ENCODE measurements at places on chromosomes 2 and 18.

- no peak for DNase-seq
These were observed 24.4 kb upstream of the ACTG2 start for GRCh38 chr2:73868204-73868978.

DNA sequence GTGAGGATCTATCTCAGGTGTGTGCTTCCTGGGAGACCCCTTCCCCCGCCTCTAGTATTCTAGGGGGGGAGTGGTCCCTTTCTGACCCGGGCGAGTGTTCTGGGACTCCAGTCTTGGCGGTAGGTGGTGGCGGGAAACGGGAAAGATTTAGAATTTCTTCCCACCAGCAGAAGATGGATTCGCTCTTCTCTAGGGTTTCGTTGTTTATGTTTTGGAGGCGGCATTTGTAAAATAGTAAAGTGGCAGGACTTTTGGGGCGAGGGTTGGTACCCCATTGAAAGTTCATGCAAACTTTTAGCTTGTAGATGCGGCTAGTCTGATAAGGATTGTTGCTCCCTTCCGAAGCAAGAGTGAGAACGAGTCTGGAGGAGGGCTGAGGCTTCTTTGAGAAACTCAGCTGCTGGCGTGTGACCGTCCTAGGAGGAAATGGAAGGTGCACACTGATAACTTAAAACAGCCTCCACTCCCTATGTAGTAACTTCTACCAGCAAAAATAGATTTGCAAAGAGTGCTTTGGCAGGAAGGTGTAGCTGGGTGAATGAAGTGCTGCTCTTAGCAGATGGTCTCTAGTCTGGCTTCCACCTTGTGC, 412 bp downstream of the GPD2 start:
- peak; percentile 11 for DNase-seq

DNA sequence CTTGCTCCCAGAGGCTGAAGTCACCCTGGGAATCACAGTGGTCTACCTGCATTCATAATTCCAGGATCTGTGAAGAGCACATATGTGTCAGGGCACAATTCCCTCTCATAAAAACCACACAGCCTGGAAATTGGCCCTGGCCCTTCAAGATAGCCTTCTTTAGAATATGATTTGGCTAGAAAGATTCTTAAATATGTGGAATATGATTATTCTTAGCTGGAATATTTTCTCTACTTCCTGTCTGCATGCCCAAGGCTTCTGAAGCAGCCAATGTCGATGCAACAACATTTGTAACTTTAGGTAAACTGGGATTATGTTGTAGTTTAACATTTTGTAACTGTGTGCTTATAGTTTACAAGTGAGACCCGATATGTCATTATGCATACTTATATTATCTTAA, 24.2 kb downstream of the ICOS start:
- no peak for DNase-seq

GRCh38 chr2:116057538-116057937, 1615.1 kb downstream of the DPP10 start:
- DNase-seq, result no peak

DNA sequence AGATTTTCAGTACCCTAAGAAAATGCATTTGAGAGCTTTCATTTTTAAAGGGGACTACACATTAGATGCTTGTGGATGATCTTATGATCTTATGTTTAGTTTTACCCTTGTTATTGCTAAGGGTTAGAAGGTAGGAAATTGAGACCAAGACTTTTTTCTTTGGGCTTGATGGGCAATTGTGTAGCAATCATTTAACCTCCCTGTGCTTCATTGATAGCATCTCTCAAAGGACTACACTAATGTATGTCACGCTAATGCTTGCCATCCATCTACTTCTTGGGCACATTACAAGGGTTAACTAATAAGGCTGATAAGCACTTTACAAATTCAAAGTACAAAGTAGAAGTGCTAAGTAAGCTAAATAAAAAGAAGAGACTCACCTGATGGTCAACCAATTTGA, 189.3 kb upstream of the LRP1B start:
- no peak for DNase-seq

- no peak for DNase-seq
These were observed 2.6 kb downstream of the HS6ST1 start for GRCh38 chr2:128315829-128316776.

- DNase-seq, result no peak
These were observed 2.0 kb upstream of the DARS1 start for GRCh38 chr2:135987441-135987840.

GRCh38 chr18:26708806-26709716, 156.4 kb downstream of the AQP4 start:
- DNase-seq, result no peak

DNA sequence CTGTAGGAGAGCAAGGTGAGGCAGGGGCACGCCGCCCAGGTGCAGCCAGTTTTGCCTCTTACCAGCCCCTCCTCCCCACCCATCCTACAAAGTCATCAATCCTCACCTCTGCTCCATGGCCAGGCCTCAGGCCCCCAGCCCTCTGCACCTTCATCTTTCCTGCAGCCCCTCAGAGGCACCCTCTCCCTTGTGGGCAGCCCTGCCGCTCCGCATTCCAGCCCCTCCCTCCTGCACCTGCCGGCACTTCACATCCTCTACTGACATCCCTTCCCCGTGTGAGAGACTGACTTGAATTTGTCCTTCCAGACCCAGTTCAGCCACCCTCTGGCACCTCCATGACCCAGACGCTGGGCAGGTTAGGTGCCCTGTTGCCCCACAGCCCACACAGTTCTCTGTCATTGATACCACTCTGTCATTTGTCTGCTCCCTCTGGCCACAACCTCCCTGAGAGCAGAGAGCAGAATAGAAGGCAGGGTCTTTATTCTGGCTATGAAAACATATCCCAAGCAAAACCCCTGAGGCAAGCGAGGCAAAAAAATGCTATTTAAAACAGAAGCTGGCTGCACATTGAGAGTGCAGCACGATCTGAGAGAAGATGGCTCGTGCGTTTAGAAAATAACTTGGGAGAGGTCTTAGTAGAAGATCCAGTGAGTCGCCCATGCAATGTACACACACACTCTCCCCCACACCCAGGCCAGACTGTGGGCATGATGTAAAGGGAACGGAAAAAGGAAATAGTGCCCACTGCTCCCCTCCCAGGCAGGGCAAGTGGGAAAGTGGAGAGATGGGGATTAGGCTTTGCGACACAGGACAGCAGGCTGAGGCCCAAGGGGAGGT, 25.9 kb downstream of the SDC1 start:
- DNase-seq, result no peak

- no peak for DNase-seq
These were observed 761.6 kb downstream of the DSC3 start for GRCh38 chr18:30280861-30281470.

DNA sequence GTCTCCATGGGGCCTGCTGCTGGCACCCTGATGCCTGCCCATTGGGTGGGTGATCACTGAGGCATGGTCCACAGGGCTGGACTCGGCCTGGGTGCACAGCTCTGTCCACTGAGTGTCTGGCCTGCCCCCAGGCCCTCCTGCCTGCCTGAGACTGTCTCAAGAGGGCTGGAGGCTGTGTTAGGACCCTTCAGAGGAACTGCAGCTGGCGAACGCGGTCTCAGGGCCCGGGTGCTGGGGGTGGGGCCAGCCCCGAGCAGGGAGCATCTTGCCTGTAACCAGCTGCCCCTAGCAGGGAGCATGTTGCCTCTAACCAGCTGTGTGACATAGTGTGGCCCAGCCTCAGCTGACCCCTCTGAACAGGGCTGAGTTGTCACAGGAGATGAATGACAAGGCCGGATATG, 50.0 kb downstream of the TWIST2 start:
- DNase-seq, result no peak

GRCh38 chr2:198961547-198961946, 496.2 kb downstream of the SATB2 start:
- no peak for DNase-seq

DNA sequence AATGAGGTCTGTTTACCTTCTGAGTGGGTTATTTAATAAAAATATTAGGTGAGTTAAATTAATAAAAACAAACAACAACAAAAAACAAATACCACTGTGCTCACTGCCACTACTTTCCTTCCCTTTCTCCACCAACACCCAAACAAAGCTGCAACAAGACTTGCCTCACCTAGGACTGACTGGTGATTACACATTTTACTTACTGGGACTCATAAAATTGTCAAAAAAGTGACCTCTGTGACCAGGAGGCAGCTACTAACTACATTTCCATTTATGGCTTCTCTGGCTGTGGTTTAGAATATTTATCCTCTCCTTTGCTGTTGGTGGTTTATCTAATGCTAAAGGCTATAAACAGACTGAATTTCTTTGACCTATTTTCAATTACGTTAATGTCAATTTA, 39.8 kb downstream of the EFEMP1 start:
- no peak for DNase-seq

- no peak for DNase-seq
These were observed 14.5 kb downstream of the VIT start for GRCh38 chr2:36710858-36711515.

- no peak for DNase-seq
These were observed 72.6 kb downstream of the GATA6 start for GRCh38 chr18:22241921-22242361.

DNA sequence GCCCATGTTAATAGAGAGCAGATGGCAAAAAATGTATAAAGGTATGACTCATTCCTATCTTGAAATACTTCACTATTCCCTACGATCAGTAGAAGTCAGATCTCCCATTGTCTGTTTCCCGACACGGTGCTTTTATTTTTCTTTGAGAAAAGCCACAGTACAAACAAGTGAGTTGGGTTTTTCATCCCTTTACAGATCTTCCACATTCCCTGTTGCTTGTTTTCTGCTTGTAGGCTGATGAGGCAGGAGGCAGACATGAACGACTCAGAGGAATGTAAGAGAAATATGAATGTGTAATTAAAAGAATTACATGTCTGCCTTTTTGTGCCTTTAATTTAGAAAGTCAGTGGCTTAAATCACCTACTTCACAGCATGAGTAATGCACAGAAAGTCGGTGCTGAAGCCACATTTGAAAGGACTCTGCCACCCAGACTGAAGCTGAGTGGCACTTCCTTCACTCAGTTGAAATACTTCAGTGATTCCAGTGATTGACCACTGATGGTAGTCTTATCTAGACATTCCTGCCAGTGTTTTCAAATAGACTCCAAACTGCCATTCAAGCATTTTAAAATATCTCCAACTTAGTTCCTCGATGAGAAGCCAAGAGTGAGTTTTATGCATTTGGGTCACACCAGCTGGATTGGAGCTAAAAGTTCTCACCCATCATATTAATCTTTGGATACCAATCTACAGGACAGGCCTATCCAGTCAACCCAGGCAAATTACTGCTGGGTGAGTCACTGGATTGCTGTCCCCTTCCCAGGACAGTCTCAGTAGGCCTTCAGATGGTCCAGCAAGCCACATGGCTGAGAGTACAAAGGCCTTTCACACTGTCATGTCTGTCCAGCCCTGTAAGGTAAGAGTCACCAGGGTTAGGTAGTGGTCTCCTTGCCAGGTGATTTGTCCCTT, 79.0 kb downstream of the COLEC12 start:
- DNase-seq, result no peak

DNA sequence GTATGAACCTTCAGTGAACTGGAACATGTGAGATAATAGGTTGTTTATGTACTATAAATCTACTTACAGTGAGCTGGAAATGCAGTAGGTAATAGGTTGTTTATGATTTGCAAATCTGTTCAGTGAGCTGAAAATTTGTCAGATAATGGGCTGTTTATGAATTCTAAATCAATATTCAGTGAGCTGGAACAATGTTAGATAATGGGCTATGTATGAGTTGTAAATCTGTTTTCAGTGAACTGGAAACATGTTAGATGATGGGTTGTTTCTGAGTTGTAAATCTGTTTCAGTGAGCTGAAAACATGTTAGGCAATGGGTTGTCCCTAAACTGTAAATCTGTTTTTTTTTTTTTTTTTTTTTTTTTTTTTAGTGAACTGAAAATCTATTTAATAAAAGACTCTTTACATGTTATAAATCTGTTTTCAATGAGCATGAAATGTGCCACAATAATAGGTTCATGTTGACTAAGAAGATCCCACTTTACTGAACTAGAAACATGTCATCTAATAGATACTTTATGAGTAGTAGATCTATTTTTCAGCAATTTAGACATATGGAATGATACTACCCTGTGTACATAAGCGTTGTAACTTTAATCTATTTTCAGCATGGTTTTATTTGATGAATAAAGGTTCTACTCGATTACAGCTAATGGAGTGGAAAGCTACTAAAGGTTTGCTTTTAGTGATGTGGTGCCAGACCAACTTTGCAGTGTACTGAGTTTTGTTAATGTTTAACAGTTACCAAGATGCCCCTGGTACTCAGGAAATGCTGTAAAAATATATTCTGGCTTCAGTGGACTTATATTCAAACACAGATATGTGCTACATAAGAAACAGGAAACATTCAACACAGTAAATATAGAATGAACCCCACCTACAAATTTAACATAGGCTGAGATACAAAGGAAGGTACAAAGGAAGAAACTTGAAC, 1471.8 kb downstream of the LRP1B start:
- no peak for DNase-seq

DNA sequence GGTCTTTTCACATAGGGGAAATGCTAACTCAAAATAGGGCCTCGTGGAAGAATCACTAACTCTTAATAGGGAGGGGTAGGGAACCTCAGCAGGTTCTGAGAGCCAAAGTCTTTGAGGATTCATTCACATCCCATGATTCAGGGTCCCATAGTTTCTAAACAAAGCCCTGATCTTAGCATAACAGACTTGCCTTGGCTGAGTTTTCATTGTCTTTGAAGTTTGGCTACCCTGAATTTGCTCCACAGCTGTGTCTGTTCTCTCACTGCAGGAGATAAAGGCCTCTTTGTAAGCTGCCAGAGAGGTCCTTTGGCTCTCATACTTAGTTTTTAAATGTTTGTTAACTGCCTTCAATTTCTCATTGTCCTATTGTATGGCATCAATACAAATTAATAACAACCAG, 54.5 kb downstream of the ZDBF2 start:
- DNase-seq, result no peak

DNA sequence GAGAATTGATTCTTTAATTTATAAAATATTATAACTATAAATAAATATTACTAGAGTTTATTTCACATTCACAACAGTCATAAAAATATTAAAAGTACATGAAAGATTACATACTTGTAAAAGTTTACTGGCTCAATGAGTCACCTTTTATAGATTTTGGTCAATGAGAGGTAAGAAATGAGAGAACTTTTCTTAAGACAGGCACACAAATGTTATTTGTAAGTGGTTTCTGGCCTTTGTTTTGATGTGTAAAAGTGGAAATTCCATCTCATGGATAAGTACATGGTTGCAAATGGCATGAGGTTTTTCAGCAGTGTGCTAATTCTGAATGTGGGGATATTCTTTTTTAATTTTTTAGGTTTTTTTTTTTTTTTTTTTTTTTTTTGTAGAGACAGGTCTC, 63.8 kb downstream of the TTC27 start:
- DNase-seq, result no peak

DNA sequence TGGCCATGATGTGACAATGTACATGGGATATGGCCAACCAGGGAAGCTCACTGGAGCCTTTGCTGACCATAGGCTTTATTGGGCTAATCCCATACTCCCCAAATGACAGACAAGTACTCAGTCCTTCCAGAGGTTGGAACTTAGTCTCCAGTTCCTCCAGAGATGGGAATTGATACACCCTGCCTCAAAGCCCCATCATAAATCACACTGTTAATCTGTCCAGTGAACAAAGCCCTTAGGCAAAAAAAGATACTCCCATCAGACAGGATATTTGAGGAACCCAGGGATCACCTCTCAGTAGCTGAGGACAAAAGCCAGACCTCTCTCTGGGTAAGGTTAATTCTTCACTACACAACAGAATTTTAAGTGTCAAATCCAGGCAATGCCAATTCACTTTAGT, 247.5 kb upstream of the CDH20 start:
- DNase-seq, result no peak

All from CD4-positive, alpha-beta T cell treated with Interleukin-15 for 4 hours (primary cell).